ENCODE measurements at places on chromosomes 3 and 15. TPM values are rescaled to one million over a fixed set of nuclear protein-coding genes. Genes with fewer than 3 reads are reported as not detected.

Gene CLDN18
- not detected for total RNA-seq

Gene ROPN1B
- not detected for total RNA-seq

Gene PTX3
- 687 TPM for total RNA-seq

Gene ADGRG7
- total RNA-seq: 0.30 TPM

Gene CLDN11
- total RNA-seq: 175 TPM

Gene VIPR1
- total RNA-seq: not detected

Gene RBP2
- total RNA-seq: not detected

Gene SI
- not detected for total RNA-seq

Gene ANKRD34C
- not detected for total RNA-seq

Gene SQOR
- total RNA-seq: 44.5 TPM

Gene TERC
- 21.7 TPM for total RNA-seq

Gene CORO2B
- 1.8 TPM for total RNA-seq

Gene NMB
- 2.1 TPM for total RNA-seq

Gene DYNLT2B
- 5.9 TPM for total RNA-seq

Gene SV2B
- total RNA-seq: under 0.01 TPM

Gene IL17RC
- total RNA-seq: 35.0 TPM

Gene FANCD2OS
- not detected for total RNA-seq

Gene MAP3K13
- 19.3 TPM for total RNA-seq

Gene XIRP1
- 0.05 TPM for total RNA-seq

Gene LRRC49
- 28.2 TPM for total RNA-seq

Gene ZNF770
- total RNA-seq: 50.8 TPM

Gene UBL7
- total RNA-seq: 24.9 TPM

Gene DPH3
- 36.2 TPM for total RNA-seq

Gene KNL1
- 14.2 TPM for total RNA-seq

Gene RTP4
- not detected for total RNA-seq

Gene AMT
- 0.28 TPM for total RNA-seq

Gene GASK1A
- 1.5 TPM for total RNA-seq

Gene LINGO1
- total RNA-seq: not detected

Gene GYG1
- 38.3 TPM for total RNA-seq

Gene HDDC3
- 11.6 TPM for total RNA-seq

Gene ROBO2
- 2.8 TPM for total RNA-seq

Gene TSPAN3
- 269 TPM for total RNA-seq

Gene PLSCR5
- total RNA-seq: not detected

Gene RASL12
- not detected for total RNA-seq

Gene ITPKA
- 0.59 TPM for total RNA-seq

Gene UCN2
- total RNA-seq: 2.1 TPM
